ENCODE measurements at places on chromosomes 11 and 22.

- peak; percentile 92 for DNase-seq
Observed at GRCh38 chr11:65486570-65487466, 12.0 kb upstream of the MALAT1 start.

DNA sequence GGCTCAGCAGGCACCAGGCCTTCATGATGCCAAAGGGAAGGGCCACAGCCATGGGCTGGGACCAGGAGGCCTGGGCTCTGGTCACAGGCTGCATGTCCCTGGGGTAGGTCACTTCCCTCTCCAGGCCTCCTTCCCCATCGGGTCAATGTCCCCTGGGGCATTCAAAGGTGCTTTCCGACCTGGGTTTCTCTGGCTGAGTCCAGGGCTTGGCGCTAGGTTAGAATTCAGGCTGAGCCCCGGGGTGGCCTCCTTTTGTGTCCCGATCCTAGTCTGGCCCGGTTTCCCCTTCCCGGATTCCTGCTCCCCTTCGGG lies 12.2 kb downstream of the MAFF start:
- no peak for DNase-seq

GRCh38 chr11:23781803-23782560 lies 714.9 kb upstream of the LUZP2 start:
- DNase-seq, result no peak

DNA sequence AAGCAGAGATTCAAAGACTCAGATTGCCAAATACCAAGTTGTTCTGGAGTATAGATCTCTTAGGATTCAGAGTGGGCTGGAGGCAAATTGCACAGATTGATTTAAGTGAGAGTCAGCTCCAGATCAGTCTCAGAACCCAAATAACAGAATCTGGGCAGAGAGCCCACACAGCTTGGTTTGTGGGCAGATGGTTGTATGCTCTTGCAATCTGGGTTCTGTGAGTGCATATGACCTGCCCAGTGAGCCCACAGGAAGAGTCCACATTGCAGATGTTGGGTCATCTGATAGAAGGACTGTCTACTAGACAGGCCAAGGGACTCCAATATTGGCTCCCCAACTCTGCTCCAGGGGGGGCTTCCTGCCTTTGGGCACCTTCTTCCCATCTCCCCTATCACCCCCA lies 65.9 kb downstream of the ADAMTS15 start:
- DNase-seq, result no peak

DNA sequence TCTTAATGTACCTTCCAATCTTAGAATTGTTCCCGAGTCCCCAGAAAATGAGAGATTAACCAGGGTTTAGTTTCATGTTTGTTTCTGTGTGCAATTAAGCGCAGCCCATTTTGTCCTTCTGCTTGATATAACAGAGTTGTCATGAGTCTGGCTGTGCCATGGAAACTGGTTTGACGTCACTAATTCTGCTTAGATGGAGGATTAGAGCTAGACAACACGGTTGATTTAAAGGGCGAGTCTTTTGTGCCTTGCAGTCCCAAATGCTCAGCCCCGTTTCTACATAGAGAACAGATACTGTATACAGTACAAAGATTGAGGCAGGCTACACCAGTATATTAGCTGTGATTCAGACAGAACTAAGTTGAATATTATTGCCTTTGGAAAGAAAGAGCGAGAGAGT lies 45.5 kb upstream of the ALKBH3 start:
- DNase-seq, result no peak

GRCh38 chr11:34431979-34432378 lies 6.8 kb upstream of the CAT start:
- no peak for DNase-seq

DNA sequence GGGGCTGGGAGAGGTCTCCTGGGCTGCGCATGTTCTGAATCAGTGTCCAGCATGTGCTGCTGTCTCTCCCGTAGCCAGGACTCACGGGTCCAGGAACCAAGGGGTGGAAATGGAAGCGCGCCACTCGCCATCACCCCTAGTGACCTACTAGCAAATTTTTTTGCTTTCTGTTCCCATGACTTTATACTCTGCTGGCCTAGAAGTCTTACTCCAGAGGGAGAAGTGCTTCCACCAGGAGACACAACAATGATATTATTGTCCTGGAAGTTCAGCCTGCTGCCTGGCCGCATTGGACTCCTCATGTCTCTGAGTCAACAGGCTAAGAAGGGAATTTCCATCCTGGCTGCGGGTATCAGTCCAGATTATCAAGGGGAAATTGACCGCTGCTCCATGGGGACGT lies 729.7 kb downstream of the BRD1 start:
- no peak for DNase-seq

DNA sequence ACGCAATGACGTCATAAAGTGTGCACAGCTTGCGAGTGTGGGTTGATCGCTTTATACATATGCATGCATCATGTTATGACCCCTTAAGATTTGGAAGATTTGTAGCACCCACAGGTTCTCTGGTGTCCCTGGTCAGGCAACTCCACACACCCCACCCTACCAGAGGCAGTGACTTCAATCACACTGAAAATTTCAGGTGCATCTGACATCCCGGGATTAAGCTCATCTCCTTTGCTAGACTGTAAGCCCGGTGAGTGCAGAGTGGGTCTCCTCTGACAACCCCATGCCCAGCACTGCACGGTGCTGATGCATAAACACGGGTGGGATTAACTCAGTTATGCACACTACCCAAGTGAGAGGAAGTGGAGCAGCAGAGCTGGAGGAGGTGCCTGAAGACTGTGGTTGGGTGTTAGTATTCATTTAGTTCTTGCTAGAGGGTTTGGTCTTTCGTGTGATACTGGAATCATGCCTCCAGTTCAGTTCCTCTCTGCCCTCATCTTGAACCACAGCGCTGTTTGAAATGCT lies 6.5 kb downstream of the ARSA start:
- DNase-seq, result peak; percentile 80

DNA sequence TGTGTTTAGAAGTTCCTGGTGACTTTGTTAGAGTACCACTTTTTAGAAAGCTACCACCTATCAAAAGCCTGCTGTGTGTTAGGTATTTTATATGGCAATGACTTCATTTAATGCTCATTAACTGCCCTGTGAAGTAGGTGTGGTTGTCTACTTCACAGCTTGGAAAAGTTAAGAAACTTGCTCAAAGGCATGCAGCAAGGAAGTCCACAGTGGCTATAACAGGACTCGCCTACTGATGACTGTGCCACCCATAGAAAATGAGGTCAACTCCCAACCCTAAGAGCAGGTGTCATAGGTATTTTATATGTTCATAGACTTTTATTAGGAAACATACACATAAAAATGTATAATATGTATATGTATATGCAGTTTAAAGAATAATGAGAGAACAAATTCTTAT lies 125.2 kb upstream of the PAX6 start:
- DNase-seq, result no peak

GRCh38 chr22:21094911-21095772 lies 49.4 kb downstream of the LRRC74B start:
- no peak for DNase-seq

DNA sequence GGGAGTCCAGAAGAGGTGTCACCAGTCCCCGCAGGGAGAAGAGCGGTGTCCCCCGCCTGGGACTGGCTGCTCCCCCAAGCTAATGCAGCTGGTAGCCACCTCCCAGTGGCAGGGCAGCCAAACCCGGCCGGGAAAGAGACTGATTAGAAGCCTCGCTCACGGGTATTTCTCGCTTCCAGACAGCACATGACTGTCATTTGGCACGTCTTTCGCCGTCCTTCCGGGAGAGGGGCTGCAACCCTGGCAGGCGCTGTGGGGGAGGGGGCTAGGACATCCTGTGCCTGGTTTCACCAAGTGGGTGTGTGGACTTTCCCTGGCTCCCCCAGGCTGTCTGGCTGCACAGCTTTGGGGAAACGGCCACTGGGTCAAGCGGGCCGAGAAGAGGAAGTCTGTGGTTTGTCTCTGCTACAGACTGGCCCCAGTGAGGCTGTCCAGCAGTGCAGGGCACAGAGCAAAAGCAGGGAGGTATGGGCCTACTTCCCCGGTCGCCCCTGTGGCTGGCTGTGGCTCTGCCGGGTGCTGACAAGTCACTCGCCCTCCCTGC lies 3.8 kb downstream of the CD81 start:
- DNase-seq, result no peak

DNA sequence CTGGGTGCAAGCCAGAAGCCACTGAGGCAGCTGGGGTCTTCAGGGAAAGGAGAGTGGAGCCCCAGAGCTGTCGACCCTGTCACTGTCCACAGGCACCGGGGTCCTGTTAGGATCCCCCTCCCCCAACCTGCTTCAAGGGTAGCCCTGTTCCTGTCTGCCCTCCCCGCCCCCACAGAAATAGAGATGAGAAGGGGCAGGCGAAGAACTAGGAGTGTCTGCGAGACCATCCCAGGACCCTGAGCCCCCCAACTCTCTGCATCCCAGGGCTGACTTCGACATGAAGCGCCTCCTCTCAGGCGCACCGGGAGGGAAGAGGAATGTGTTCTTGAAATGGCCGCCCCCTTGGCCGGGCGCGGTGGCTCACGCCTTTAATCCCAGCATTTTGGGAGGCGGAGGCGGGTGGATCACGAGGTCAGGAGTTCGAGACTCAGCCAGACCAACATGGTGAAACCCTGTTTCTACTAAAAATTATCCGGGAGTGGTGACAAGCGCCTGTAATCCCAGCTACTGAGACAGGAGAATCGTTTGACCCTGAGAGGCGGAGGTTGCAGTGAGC lies 607 bp upstream of the ZNF70 start:
- DNase-seq, result no peak

DNA sequence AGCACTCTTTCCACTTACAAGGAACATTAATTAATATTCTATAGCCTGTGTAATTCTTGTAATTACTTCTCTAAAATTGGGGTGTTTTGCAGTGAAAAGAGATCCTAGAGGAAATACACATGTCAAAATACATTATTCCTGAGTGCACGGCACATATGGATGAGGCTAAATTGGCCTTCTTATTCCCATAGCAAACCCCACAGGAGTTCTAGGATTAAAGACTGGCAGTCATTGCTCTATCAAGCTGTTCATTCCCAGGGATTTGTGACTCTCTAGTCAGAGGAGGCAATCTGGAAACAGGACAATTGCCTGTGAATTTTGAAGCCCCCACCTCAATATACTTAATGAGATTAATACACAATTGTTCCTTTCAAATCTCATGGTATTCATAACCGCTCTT lies 145.9 kb upstream of the OPCML start:
- DNase-seq, result no peak

DNA sequence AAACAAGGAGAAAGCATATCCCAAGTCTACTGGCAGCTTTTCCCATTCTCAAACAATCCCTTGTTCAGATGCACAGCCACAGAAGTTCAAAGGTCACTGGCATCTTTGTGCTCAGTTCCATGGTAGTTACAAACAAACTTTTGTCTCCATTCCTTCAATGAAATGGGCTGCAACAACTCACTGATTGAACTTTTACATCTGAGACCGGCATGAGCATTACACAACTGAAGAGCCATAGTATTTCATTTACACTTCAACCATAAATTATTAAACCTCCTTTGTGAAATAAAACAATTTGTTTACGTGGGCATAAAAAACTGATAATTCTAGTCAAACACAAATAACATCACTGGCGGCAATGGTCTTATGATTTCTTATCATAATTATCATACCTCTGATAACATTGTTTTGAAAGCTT lies 67.8 kb upstream of the ARHGAP32 start:
- DNase-seq, result no peak

DNA sequence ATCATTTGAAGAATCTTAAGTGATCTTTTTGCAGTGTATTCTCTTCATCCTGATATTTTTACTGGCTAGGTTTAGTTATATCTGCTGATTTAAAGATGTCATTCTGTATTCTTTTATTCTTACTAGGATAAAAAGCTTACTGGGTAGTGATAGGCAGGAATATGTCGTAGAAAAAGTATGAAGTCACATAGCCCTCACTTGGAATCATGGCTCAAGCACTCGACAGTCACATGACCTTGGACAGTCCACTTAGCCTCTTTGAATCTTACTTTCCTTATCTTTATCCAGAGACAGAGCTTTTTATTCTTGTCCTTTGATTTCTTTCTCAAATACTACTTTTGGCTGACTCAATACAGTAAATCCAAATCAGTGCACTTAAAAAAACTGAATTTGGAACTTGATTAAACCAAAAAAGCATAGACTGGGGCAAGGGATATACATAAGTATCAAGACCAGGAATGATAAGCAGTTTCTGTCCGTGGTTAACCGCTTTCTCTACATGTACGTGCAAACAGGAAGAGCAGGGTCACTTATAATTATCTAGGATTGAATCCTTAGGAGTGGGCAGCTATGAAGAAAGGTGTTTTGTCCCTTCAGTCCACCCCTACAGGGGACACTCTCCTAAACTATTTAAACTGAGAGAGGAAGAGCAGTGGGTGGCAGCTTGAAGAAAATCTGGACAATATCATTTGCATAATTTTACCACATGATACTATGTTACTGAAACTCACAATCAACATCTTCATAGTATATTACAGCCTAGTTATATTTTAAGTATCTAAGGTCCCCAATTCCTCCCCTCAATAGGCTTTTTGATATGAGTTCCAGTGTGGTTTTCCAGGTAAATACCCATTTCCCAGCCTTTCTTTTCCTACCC lies 8.0 kb downstream of the MMP7 start:
- no peak for DNase-seq

DNA sequence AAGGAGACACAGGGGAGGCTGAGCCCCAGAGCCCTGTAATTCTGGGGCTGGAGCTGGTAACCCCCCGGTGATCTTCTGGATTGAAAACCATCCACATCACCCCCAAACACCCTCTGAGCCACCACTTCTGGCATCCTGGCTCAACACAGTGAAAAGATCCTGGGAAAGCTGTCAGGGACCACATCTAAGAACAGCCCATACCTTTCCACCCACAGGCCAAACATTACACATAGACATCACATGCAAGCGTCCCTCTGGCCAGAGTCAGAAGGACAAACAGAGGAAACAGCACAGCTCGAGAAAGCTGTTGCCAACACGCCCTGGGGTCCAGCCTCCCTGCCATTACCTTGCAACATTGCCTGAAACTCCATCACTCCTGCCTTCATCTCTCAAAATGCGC lies 469.5 kb downstream of the SOX6 start:
- DNase-seq, result no peak

DNA sequence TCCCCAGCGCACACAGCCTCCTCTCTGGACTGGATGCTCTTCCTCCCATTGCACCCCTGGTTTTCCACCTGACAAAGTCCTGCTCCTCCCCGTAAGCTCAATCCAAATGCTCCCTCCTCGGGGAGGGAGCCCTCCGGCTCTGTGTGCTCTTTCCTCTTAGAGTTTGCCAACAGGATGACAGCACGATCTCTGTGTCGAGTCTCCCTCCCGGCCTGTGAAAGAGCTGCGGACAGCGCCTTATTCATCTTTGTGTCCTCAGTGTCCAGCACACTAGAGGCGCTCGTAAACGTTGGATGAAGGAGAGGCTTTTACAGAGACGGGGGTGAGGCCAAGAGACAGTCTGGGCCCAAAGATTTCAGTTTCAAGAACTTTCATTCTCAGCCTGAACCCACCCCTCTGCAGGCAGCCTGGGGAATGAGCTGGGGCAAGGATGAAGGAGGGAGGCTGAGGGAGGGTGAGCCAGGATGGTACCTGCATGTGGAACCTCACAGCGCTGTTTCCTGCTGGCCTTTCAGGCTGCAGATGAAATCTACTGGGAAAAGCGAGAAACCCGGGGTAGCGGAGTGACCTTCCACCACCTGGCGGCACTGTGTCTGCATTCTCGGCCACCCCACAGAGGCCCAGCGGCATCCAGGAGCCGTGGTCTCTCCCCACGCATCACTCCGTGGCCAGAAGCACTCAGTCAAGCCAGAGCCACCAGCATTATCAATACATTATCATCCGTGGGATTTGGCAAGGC lies 8.5 kb upstream of the TMPRSS4 start:
- no peak for DNase-seq
